ENCODE measurements at places on chromosomes 11 and 22.

- no peak for DNase-seq
Measured at GRCh38 chr11:46348566-46349401, 1.5 kb downstream of the DGKZ start.

DNA sequence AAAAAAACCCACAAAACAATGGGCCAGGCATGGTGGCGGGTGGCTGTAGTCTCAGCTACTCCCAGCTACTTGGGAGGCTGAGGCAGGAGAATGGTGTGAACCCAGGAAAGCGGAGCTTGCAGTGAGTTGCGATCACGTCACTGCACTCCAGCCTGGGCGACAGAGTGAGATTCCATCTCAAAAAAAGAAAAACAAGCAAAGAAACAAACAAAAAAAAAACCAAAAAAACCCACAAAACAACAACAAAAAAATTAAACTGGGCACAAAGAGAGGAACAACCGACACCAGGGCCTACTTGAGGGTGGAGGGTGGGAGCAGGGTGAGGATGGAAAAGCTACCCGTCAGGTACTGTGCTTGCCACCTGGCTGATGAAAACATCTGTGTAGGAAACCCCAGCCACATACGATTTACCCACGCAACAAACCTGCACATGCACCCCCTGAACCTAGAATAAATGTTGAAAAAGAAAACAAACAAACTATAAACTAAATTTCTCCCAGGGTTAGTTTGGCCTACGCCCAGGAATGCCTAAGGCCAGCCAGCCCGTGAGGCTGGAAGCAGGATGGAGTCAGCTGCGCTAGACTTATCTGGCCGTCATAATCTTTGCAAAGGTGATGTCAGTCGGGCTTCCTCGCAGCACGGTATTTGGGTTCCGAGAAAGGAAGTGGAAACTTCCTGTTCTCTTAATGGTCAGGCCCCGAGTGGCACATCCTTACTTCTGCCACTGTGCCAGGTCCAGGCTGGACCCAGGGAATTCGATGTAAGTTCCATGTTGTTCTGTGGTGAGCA is 21.9 kb upstream of the CYB5R3 start:
- DNase-seq: no peak

DNA sequence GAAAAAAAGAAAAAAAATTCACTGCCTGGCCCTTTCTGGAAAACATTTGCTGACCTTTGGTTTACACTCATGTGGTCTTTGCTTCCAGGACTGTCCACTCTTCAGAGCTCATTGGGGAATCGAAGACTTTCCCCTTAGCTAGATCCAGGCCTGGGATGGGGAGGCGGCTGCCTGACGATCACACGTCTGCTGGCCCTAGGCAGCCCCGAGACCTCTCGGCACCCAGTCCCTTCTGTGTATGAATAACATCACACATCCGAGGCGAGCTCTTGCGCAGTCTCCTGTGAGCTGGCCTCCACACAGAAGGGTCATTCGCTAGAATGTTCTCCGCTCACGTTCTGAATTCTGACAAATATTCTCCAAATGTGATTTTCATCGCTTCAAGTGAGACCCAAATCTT is 25.7 kb upstream of the GAL start:
- DNase-seq: no peak

DNA sequence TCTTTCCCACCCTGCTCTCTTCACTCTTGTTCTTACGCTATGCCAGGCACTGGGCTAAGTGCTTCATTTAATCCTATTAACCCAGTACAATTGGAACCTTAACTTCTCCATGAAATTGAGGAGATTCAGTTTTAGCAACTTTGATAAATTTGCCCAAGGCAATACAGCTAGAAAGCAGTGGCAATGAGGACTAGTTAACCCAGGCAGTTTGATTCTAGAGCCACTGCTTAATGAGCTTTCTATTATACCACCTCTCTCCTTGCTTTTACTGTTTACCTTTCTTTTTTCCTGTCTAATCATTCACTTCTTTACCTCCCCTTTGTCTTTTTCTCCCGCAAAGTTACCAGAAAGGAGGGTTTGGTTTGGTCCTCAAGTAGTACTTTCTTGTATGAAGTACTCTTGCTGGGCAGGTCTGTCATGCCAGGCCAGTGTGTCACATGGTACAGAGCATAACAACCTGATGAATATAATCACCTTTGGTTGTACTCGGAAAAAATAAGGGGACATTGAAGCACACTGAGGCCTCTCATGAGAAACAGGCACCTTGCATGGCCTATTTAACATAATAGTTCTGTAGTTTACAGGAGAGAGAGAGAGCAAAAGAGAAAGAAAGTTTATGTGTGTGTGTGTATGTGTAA is 70.6 kb downstream of the PDHX start:
- no peak for DNase-seq

- DNase-seq: peak; percentile 17
Measured at GRCh38 chr11:9313648-9314290, 624 bp downstream of the TMEM41B start.

DNA sequence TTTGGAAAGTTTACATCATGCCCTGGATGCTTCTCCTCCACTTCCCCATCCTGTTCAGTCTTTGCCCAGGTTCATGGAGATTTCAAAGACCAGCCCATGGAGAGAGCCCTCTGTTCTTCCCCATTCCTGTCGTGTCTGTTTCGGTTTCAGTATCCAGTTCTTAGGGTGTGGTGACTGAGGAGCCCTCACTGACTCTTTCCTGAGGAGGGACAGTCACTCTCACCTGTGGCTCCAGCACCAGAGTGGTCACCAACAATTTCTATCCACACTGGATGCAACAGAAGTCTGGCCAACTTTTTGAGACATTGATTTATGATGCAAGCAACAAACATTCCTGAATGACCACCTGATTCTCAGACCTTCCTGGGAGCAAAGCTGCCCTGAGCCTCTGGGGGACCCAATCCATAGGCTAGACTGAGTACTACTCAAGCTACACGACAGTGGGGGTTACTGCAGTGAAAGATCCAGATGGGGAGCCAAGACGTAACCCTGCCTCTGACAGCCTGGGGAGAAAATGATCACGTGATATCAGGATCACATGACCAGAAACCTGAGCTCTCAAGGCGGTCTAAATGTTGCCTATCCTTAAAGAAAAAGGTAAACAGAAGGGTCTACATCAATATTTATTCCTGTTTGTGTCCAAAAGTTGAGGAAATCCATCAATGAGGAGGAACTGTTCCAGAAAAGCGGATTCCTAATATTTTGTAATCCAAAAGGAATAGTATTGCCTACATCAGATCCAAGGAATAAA is 76.2 kb upstream of the VPREB1 start:
- DNase-seq: no peak

DNA sequence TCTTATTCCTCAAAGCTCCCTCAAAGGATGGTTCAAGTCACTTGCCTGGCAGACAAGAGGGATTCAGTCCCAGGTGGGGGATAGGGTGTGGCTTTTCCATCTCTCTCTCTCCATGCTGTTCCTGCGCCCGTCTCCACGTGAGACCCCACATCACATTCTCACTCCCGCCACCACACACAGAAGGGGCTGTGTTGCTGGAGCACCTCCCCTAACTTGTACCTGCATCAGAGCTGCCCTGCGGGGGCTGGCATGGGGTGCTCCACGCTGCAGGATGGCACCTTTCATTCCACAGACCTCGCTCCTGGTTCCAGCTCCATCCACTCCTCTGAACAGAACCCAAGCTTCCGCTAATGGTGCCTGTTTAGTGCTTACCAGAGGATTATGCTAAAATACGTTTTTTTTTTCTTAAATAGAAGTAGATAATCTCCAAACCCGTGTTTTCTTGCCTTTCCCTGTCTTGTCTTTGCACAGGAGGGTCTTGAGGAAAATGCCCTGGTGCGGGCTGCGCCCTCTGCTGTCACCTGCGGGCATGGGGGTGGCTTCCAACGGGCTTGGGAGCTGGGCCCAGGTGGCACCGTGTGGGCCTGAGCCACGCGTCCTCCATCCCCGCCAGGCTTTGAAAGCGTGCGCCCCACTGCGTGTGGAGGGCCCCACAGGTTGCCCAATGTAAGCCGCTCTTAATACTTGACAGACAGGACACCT is 985.6 kb downstream of the BRD1 start:
- no peak for DNase-seq

DNA sequence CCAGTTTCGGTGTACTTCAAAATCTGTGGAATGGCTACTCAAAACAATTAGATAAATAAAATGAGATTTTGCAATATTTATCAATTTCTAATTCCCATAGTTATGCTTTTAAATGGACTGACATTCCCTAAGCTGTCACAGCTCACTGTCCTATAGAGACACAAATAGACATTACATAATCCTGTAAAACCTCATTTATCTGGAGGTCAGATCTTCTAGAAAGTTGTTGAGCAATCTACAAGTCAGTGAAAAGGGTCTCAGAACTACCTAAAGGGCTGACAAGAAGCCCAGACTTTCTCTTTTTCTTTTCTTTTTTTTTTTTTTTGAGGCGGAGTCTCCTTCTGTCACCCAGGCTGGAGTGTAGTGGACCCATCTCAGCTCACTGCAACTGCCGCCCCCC is 12.0 kb downstream of the ALG8 start:
- DNase-seq: no peak

DNA sequence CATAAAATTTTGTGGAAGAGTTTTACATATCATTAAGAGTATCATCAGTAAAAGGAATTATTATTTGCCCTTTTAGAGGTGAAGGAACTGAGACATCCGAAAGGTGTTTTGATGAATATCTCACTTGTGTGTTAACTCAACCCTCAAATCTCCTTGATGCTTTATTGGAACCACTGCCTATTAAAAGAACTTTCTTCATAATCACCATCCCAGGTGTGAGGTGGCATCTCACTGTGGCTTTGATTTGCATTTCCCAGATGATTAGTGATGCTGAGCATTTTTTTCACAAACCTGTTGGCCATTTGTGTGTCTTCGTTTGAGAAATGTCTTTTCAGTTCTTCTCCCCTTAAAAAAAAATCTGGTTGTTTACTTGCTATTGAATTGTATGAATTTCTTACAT is 134.0 kb upstream of the SYN3 start:
- DNase-seq: no peak

- no peak for DNase-seq
Measured at GRCh38 chr11:127994736-127995135, 592.6 kb downstream of the ETS1 start.

- no peak for DNase-seq
Measured at GRCh38 chr11:73498343-73498742, 99.6 kb downstream of the FAM168A start.

Measured in T-helper 2 cell (primary cell).